CD4-positive, alpha-beta T cell treated with Interleukin-2 at 100 ng/mL for 4 hours (primary cell): ENCODE measurements at places on chromosomes 7 and 10.

- DNase-seq, result no peak
Measured at GRCh38 chr7:82223580-82223979, 220.0 kb downstream of the CACNA2D1 start.

DNA sequence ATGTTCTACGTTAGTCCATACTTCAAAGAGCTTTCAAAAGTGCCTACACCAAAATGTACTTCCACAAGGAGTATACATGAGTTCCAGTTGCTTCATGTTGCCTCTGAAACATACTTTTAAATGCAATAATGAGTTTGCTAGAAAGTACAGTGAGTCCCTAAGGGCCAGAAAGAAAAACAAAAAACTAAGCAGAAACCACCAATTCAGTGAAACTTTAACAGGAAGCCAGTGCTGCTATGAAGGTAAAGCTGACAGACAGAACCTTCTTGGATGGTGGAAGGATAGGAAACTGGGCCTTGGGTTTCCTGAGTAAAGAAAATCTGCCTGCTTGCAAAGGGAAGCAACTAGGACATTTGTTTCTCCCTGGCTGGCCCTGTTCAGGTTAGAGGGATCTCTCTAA lies 104.2 kb downstream of the CTTNBP2 start:
- DNase-seq, result no peak

GRCh38 chr10:96688789-96689188 lies 31.5 kb downstream of the PIK3AP1 start:
- DNase-seq, result no peak

DNA sequence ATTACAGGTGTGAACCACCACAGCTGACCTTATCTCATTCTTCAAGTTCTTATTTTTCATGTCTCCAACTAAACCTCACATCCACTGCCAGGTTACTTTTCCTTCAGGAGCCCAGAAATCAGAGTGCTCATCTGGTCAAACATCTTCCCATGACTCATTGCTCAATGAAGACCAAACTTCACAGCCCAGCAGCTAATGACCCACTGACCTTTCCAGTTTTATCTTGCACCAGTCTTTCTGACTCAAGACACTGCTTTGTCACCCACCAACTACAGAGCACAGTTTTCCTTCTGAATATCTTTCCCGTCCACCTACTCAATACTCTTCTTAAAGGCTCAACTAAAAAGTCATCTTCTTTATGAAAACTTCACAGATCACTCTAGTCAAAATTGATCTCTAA lies 245.1 kb downstream of the CHCHD3 start:
- DNase-seq, result no peak

DNA sequence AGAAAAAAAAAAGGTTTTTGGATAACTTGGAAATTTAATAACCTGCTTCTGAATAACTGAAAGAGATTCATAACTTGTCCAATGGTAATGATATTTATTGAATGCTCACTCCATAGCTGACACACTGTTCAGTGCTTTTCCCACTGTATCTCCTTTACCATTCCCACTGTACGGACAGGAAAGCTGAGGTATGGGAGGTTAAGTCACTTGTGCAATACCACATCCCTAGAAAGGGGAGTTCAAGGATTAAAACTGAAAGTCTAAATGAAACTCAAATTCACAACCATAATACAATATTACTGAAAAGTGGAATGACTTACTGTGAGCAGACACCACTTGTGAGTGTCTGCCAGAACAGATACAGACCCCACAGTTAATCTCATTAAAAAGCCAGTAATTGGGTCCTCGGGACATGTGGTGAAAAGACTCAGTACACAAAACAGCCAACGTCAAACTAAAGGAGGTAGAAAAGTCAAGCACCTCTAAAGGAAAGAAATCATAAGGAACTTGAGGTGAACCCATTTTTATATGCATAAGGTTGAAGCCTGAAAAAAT lies 13.8 kb upstream of the RHOBTB1 start:
- no peak for DNase-seq

GRCh38 chr10:1536341-1536740 lies 201.0 kb downstream of the ADARB2 start:
- no peak for DNase-seq

DNA sequence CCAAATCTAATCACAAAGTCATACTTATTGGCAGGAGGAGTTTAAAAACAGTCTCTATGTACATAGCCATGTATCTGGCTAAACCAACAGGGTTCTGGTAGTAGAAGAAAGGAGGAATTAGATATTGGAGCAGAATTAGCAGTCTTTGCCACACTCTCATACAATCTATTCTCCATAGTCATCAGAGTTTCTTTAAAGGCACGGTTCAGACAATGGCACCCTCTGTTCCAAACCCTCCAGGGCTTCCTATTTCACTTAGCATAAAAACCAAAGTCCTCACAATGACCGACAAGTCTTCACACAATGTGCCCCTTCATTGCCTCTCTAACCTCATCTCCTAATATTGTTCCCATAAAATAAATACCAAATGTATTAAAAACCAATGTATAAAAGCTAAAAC lies 12.7 kb downstream of the ZNF438 start:
- DNase-seq, result no peak

GRCh38 chr10:21517134-21518031 lies 8.1 kb downstream of the SKIDA1 start:
- no peak for DNase-seq

- no peak for DNase-seq
Measured at GRCh38 chr10:116207690-116208089, 65.3 kb downstream of the GFRA1 start.

DNA sequence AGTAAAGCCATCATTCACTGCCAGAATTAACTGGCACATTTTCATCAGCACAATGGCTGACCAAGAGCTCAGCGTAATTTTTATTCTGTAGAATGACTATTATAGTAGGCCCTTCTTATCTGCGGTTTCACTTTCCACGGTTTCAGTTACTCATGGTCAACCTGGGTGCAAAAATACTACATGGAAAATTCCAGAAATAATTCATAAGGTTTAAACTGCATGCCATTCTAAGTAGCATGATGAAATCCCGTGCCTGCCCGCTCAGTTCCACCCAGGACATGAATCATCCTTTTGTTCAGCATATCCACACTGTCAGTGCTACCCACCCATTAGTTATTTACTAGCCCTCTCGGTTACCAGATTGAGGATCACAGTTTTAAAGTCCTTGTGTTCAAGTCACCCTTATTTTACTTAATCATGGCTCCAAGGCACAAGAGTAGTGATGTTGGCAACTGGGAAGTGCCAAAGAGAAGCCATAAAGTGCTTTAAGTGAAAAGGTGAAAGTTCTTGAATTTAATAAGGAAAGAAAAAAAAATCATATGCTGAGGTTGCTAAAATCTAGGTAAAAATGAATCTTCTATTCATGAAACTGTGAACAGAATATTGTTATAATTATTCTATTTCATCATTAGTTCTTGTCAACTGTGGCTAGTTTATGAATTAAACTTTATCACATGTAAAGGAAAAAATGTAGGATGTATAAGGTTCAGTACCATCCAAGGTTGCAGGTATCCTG lies 204.9 kb downstream of the DOCK4 start:
- DNase-seq, result no peak

DNA sequence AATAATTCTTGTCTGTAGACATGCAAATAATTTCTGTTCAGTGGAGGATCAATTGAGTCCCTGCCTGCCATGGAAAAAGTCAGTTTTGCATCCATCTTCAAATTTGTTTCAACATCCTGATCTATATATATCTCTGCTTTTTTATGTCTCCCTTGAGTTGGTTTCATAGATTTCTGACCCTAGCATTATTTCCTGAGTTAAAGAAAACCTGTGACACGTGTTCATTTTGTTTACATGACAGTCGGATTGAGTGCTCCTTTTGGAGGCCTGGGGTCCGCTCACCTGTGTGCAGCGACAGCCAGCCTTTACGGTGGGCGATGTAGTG lies 674 bp downstream of the MRPS24 start:
- no peak for DNase-seq

GRCh38 chr7:133528796-133529195 lies 275.9 kb downstream of the EXOC4 start:
- no peak for DNase-seq

DNA sequence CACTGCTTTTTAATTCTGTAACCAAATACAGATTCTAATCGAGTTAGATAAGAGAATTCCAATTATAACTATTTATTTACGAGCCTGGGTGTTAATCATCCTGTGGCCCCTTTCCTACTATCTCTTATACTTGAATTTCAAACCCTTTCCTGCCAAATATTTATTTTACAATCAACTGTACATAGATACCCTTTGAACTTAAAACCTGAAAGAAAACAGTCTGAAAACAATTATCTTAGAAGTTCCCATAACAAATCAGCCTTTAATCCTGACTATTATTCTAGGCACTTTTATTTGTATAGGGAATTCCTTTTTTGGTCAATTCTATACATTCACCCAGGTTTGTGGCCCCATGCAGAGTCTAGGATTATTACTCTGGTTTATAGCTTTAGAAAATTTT lies 10.6 kb upstream of the GPR37 start:
- no peak for DNase-seq

DNA sequence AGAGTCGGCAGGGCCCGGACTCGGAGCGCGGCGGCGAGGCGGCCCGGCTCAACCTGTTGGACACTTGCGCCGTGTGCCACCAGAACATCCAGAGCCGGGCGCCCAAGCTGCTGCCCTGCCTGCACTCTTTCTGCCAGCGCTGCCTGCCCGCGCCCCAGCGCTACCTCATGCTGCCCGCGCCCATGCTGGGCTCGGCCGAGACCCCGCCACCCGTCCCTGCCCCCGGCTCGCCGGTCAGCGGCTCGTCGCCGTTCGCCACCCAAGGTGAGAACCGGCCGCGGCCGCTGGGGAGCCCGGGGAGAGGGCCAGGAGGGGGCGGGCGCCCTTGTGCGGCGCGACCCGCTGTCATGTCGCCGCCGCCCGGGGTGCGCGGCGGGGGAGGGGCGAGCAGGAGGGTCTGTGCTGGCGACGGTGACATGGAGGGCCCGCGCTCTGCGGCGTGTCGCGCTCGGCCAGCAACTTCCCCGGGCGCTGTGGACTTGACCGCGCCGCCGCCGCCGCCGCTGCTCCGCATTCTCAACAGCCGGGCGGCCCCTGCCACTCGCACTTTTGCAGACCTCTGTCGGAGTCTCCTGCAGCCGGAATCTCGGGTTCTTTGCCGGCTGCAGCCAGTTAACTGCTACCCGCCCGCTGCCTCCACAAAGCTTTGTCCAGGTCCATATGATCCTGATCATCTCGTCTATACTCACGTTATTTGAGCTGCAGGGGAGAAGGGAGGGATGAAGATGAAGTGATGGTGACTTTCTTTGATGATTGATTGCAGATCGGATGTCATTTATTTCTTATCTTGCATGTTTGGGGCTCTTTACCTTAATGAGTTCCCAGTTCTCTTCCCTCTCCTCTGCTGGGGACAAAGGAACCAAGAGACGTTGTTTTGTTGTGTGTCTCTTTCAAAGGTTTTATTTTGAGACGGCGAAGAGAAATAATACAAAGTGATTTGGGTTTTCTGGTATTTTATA lies 869 bp downstream of the TRIM24 start:
- DNase-seq, result peak; percentile 44

DNA sequence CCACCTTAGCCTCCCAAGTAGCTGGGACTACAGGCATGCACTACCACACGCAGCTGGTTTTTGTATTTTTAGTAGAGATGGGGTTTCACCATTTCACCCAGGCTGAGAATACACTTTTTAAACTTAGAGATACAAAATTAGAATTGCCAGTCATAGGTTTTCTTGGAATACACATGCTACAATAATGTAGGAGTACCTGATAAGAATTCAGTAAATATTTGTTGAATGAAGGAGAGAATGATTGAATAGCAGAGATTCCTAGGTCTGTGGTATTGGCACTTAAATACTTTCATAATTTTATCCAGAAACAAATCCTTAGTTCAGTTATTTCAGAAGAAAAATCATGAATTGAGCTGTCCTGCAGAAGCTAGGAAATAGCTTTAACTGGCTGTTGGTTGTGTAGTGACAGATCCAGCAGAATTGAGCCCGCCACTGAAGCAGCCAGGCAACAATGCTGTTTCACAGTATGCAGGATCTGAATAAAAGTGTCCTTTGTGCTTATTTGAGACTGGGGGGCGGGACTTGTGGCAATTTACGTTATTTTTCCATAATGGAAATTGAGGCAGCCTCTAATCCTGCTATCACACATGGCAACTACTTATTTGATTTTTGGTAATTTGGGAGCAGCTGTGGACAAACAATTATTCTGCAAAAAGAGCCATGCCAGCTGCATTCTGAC lies 31.5 kb downstream of the NRF1 start:
- DNase-seq, result no peak

- DNase-seq, result no peak
Measured at GRCh38 chr7:149822353-149822943, 15.7 kb upstream of the ZNF862 start.

DNA sequence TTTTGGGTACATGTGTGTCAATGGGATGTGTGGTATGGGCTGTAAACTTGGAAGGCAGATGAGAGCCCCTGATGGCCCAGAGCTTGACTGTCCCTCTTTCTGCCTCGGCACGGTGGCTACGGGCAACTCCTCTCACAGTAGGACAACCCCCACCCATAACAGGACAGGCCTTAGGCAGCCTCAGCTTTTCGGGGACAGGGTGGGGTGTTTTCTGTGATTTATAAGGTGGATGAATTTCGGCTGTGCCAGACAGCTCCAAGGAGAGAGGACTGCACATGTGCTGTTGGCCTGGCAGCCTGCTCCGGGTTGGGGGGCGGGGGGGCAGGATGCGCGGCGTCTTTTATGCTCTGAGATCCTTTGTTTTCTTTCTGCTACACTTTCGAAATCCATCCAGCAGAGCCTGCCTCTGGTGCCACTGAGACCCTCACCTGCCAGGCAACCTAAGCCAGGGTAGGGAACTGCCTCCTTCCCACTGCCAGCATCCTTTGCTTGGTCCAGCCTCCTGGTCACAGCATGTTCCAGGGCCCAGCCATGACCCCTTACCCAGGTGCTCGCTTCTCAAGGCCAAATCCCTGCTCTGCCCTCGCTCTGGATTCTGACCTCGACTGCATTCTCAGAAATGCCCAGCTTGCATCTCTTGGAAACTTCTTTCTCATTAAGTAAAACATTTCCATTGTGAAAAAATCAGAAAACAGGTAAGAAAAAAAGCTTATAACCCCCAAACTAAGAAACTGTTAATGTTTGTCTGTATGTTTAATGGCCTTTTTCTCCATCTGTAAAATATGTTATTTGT lies 15.4 kb upstream of the BTBD16 start:
- no peak for DNase-seq

GRCh38 chr10:855079-855478 lies 76.4 kb downstream of the LARP4B start:
- DNase-seq, result no peak

- DNase-seq, result no peak
Measured at GRCh38 chr7:69078997-69079769, 519.1 kb upstream of the AUTS2 start.

DNA sequence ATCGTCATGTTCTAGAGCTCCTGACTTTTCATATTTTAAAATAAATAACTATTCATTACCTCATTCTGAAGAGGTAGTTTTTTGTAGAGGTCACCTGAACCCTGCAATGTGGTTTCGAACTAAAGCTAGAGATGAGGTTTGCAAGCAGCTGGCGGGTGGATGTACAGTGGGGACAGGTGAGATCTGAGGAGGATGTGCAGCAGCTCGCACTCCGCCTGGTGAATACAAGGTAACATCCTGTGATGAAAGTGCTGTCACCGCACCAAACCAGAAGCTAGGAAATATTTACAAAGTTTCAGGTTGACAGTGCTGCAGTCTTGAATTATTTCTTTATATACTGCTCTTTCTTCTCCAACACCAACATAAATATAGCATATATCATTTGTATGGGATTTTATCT lies 26.5 kb downstream of the NDUFB2 start:
- DNase-seq, result peak; percentile 34

GRCh38 chr10:59894114-59894513 lies 12.2 kb downstream of the CCDC6 start:
- no peak for DNase-seq

- DNase-seq, result no peak
Measured at GRCh38 chr10:109282510-109282909, 640.8 kb downstream of the XPNPEP1 start.

GRCh38 chr10:75651417-75651816 lies 220.0 kb downstream of the LRMDA start:
- no peak for DNase-seq
